ENCODE measurements at places on chromosomes 11 and 22.

GRCh38 chr22:26724414-26724813 is 67.0 kb downstream of the MIAT start:
- no peak for DNase-seq

- DNase-seq = no peak
These were observed 35.3 kb downstream of the IGF2 start for GRCh38 chr11:2103668-2104523.

DNA sequence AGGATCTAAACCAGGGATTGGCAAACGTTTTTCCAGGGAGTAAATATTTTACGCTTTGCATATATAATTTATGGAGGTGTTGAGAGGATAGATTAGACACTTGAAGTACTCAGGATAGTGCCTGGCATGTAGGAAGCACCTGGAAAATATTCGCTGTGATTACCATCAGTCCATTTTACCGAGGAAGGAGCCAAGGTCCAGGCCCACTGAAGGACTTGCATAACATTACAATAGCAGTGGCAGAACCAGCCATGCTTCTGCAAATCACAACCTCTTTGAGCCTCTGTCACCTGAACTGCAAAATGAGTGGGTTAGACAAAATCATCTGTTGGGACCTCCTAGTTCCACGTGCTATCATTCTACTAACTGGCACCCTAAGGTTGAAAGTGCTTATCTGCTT is 5.4 kb downstream of the FUT4 start:
- no peak for DNase-seq

- no peak for DNase-seq
These were observed 642.7 kb upstream of the TENM4 start for GRCh38 chr11:80083531-80083951.

DNA sequence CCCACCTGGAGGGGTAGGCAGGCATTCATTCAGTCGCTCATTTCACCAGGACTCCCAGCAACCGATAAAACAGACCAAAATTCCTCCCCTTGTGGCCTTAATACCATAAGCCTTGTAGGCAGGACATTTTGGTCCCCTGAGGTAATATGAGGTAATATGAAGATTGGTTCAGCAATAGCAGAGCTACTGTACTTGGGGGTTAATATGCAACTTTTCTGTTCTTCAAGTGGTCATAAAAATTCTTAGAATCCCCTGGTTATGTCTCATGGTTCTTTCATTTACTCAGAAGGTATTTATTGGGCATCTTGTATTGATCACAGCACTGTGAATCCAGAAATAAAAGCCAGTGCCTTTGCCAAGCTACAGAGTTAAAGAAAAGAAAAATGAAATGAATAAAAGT is 29.8 kb downstream of the SHISA8 start:
- DNase-seq = no peak

DNA sequence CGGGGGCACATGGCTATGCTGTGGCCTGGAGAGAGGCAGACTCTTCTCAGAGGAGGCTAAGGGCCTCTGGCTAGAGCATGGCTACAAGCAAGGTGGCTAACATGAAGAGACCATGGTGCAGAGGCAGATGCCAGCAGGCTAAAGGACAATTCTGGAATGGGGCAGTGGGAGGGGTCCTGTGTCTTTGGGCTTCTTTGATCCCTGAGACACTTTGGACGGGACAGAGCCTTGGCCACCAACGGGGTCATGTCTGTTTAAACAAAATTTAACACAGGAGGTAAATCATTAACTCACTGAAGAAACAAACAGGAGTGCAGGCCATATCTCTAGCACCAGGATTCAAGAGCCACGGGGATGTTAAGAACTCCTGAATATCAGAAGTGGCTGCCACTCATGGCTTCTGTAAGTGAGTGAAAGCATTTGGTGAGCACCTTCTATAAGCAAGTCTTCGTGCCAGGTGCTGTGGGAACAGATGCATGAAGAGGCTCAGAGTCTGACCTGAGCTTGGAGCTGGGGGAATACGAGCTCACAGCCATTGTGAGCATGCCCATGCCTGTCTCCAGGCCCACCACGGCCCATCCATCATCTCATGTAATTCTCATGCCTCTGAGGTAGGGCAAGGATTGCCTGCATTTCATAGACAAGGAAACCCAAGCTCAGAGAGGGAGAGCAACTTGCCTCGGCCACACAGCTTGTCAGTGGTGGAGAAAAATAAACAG is 18.3 kb upstream of the ZNRF3 start:
- no peak for DNase-seq

DNA sequence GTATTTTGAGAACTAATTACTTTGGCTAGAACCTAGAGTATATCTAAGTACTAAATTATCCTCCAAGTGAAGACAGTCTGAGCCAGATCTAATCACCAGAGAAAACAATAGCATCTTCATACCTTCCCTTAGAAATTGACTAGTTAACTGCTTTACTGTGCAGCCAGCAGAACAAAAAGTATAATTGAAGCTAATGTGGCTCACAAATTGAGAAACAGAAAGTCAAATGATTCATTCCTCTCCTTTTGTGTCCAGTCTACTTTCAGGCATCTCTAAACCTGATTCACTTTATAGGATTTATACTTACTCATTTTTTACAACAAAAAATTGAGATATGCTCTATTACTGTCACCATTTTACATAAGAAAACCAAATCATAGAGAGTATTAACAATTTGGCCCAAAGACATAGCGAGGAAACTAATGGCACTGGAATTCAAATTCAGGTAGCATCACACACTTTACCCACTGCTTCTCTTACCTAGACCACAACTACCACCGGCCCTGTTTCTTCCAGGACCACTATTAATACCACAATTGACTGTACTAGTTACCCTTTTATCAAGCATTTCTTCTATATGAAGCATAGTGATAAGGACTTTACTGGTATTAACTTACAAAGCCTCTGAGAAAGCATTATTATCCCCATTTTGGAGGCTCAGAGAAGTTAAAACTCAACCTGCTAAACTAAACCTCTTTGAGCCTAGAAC is 1402.6 kb upstream of the TENM4 start:
- DNase-seq = no peak

GRCh38 chr22:19761725-19762567 is 1.4 kb downstream of the TBX1 start:
- no peak for DNase-seq

- DNase-seq = no peak
These were observed 32.7 kb upstream of the MOB2 start for GRCh38 chr11:1519028-1520010.

DNA sequence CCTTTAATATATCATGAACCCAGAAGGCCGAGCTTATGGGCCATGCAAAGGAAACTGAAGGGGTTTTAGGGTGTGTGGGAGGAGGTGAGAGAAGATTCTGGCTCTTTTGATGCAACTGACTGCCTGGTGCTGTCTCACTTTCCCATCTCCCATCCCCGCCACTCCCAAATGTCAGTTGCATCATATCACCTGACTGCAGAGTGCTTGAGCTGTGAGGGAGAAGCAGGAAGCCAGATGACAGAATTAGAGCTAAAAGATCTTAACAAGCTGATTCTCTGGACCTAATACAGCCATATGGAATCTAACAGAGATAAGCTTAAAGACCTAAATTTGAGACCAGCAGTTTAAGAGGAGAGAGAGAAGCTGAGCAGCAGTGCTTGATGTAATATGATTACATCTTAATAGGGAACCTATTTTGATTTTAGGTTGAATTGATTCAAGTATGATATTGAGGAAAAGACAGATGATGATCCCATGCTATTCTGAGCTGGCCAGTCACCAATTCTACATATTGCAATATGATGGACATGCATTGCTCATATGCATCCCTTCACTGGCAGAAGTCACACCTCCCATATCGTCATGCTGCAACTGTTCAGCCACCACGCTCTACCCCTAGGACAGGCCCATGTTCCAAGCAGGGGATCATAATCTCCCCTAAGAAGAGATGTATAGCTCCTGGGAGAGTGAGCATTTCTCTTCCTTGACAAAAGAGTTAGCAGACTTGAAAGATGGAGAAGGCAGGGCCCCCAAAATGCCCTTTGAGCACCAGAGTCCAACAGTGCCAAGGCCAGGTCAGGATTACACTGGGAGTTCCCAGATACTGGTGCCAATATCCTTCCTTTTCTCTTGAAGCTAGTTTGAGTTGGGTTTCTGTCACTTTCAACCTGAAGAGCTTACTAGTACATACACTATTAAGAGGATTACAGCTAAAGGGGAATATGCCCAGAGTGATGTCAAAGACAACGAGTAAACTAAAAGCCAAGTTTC is 44.9 kb downstream of the PLEKHA7 start:
- DNase-seq = no peak

- no peak for DNase-seq
These were observed 27.5 kb downstream of the MACROD1 start for GRCh38 chr11:64138398-64138797.

- no peak for DNase-seq
These were observed 21.1 kb downstream of the MACROD1 start for GRCh38 chr11:64144587-64145472.

GRCh38 chr11:96470521-96470920 is 80.7 kb downstream of the JRKL start:
- DNase-seq = no peak

DNA sequence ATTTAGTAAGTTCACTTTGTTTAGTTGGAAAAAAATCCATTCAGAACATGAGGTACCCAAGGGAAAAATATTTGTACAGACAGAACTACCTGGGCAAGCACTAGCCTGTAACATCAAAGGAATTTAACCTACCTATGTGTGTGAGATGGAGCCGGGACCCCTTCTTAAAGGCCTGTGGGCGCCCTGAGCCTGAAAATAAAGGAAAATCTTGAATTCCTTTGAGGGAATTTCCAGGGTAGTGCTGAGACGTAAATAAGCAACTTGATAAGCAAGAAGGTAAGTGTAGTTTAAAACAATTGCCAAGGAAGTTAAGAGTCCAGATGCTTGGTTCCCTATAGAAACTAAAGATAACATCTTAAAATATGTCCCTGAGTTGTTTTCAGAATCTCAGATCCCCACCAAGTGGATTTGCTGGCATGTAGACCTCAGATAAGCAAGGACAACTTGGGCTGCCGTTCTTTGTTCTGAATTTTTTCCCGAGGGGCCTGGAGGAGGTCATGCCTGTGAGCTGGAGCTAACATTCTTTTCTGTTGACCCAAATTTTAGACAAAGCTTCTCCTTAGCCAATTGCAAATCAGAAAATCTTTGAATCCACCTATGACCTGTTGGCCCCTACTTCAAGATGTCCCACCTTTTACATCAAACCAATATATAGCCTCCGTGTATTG is 31.0 kb downstream of the MED17 start:
- DNase-seq = no peak

GRCh38 chr22:46148336-46148735 is 2.0 kb upstream of the PPARA start:
- no peak for DNase-seq

GRCh38 chr11:2805388-2806056 is 80.1 kb downstream of the CDKN1C start:
- peak; percentile 3 for DNase-seq

- peak; percentile 1 for DNase-seq
These were observed 458.3 kb downstream of the TBC1D22A start for GRCh38 chr22:47220752-47221151.

GRCh38 chr22:23072911-23073491 is 2.7 kb downstream of the GNAZ start:
- DNase-seq = no peak

- DNase-seq = no peak
These were observed 276.6 kb downstream of the FAT3 start for GRCh38 chr11:92501066-92501739.

DNA sequence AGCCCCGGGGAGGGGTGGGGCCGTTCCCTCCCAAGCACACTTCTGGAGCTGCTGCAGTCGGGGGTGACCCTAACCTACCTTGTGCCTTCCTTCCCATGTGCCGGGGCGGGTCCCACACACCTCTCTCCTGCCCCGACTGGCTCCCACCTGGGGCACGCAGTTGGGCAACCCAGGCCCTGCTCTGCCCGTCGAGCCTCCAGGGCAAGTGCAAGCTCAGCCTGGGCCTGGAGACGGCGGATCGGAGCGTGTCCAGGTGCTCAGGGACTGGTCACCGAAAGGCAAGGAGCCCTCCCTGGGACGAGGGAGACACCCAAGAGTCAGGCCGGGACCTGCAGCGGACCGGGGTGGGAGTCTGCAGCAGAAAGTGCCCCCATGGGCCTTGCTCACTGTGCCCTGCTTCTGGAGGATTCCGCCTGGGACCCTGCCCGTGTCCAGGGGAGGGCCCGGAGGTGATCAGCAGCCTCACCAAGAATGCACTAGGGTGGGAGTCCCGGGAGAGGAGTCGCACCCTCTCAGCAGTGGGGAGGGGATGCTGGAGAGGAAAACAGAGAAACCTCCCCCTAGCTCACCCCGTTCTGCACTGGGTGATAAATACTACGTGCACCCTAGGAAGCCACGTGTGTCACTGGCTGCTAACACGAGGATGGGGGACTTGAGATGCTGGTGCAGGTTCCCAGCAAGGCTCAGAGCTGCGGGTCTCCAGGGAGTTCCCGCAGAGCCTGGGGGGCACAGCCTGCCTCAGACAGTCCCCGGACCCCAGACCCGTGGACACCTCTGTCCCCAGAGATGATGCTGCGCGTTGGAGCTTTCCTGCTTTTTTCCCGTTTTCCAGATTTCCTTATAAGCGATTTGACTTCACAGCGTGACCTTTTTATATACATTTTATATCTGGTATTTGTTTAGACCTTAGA is 5.2 kb upstream of the GATD1 start:
- no peak for DNase-seq

DNA sequence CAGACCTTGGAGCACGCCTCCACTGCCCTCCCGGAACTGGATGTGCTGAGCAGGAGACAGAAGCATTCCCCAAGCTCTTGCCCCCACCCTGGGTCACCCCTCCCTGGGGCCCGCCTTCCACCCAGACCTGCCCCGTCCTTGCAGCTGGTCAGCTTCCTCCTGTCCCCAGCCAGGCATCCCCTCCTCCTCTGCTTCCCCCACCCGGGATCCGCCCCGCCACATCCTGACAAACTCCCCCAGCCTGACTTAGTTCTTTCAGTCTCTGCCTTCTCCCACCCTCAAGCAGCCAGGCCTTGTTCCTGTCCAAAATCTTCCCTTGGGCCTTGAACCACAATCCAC is 1.1 kb upstream of the PLXNB2 start:
- no peak for DNase-seq

- DNase-seq = no peak
These were observed 96.3 kb downstream of the APIP start for GRCh38 chr11:34819740-34820482.

GRCh38 chr22:35335468-35335867 is 35.8 kb downstream of the TOM1 start:
- DNase-seq = no peak

GRCh38 chr22:42865536-42865935 is 8.5 kb upstream of the ARFGAP3 start:
- no peak for DNase-seq

DNA sequence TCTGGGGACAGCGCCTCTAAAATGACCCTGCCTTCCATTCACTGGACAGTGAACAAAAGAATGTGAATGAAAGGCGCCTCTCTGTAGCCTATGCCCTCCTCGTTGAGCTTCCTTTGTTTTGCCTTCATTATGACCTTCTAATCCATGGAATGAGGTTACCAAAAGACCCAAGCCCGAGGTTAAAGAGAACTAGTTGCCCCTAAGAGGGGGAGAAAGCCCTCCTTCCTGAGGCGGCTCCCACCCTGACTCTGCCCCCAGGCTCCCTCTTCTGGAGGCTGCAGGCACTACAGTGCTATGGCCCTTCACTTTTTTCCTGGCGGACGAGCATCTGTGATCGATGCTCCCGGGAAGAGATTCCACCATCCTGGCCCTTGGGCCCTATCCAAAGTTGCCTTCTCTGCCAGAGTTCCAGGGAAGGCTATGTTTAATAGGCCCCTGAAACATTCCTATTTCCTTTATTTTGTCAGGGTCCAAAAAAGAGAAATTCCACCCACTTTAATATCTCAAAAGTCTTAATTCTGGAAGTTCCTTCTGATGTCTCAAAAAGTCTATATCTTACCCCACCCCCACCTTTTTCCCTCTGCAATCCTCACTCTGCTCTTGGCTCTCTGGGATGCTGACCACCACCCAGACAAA is 147.3 kb downstream of the FEZ1 start:
- peak; percentile 81 for DNase-seq

GRCh38 chr11:75349521-75350116 is 1.8 kb downstream of the ARRB1 start:
- DNase-seq = no peak
